Bladder microvascular endothelial cell (primary cell): ENCODE measurements at places on chromosomes 11 and 22. TPM values are rescaled to one million over a fixed set of nuclear protein-coding genes. Genes with fewer than 3 reads are reported as not detected.

SPON1 gene
- 0.06 TPM in 1 of 2 replicates, not detected in the other for total RNA-seq

MS4A6A gene
- total RNA-seq = 0.65 and 0.88 TPM in 2 replicates

KDM4F gene
- not detected in 2 replicates for total RNA-seq

LRRC4C gene
- not detected in 2 replicates for total RNA-seq

SORL1 gene
- under 0.01 and 0.38 TPM in 2 replicates for total RNA-seq

PTH gene
- total RNA-seq = not detected in 2 replicates

AMPD3 gene
- 1.1 and 3.1 TPM in 2 replicates for total RNA-seq

THRSP gene
- total RNA-seq = not detected in 2 replicates
